Kidney glomerular epithelial cell (primary cell): ENCODE measurements at places on chromosomes 4 and X.

- no peak for DNase-seq
Measured at GRCh38 chr4:109691411-109691920, 11.8 kb downstream of the CASP6 start.

GRCh38 chr4:10048941-10049697 lies 27.8 kb upstream of the SLC2A9 start:
- DNase-seq: no peak

DNA sequence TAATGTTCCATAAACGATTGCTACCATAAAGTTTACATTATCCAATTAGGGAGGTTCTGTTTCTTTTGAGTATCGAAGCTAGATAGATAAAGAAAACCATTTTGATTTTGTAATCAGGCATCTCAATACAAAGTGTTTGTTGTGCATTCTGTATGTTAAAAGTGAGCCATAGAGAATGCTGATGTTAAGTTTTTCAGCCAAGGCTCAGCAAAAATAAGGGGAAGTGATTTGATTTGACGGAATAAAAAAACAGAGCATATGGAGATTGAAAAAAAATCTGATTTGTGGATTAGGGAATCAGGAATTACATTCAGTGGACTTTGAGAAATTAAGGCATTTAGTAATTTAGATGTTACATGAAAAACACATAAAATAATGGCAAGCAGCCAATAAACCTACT lies 314.8 kb downstream of the PPP3CA start:
- no peak for DNase-seq

- no peak for DNase-seq
Measured at GRCh38 chr4:173516621-173517524, 13.2 kb downstream of the HAND2 start.

DNA sequence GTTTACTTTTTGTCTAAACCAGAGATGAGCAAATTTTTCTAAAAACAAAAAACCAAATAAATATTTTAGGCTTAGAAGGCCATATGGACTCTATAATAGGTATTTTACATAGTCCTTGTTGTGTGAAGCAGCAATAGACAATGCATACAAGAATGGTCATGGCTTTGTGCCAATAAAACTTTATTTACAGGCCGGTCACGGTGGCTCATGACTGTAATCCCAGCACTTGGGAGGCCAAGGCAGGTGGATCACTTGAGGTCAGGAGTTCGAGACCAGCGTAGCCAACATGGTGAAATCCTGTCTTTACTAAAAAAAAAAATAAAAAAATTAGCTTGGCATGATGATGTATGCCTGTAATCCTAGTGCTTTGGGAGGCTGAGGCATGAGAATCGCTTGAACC lies 227.6 kb downstream of the CBR4 start:
- no peak for DNase-seq

- no peak for DNase-seq
Measured at GRCh38 chr4:140372751-140373327, 607 bp upstream of the SCOC start.

DNA sequence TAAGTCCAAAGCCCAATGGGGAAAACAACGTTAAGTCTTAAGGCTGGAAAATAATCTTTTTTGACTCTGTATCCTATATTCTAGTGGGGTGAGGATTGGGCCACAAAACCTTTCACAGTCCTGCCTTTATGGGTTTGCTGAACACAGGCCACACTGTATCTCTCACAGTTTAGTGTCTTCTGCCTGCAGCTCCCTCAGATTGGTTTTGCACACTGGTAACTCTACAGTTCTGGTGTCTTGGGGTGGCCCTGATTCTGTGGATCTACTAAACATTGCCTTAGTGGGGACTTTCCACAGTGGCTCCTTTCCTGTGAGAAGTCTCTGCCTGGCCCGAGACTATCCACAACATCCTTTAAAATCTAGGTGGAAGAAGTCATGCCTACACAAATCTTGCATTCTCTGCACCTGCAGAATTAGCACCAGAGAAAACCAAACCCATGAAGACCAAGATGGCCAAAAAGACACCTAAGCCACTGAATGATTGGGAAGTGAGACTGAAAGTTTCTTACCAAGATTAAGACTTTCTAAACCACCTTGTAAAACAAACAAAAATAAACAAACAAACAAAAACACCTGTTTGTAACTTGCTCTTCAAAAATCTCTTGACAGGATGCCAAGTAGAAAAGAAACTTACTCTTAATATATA lies 150.4 kb upstream of the PCDH10 start:
- DNase-seq: no peak

DNA sequence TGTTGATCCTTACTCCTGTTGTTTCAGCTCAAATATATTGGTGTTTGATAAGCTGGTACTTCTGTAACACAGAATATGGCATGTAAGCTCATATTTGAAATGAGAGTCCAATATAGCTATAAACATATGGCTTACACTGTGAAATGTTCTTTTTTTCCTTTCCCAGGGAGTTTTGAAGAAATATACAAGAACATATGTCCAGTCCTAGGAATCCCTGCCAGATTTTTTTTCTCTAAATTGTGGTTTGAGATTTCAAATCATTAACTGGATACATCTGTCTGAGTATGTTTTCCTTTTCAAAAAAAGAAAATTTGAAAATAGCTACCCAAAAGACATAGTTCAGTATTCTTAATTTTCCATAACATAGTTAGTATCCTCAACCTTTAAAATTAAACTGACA lies 60.2 kb downstream of the HMGB2 start:
- DNase-seq: no peak

DNA sequence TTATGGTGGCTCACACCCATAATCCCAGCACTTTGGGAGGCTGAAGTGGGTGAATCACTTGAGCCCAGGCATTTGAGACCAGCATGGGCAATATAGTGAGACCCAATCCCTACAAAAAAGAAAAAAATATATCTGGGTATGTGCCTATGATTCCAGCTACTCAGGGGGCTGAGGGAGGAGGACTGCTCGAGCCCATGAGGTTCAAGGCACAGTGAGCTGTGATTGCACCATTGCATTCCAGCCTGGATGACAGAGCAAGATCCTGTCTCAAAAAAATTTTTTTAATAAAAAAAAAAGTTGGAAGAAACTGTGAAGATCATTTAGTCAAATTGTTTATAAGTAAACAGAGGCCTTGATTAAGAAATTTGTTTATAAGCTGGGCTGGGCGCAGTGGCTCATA lies 39.7 kb downstream of the KLHL8 start:
- no peak for DNase-seq
